ENCODE measurements at places on chromosomes 2 and 18.

- peak; percentile 78 for DNase-seq
Observed at GRCh38 chr2:74002505-74003421, 18.1 kb downstream of the TET3 start.

GRCh38 chr2:196195302-196195701, 23.9 kb upstream of the STK17B start:
- no peak for DNase-seq

GRCh38 chr2:240932001-240932723, 26.0 kb downstream of the CROCC2 start:
- DNase-seq, result no peak

DNA sequence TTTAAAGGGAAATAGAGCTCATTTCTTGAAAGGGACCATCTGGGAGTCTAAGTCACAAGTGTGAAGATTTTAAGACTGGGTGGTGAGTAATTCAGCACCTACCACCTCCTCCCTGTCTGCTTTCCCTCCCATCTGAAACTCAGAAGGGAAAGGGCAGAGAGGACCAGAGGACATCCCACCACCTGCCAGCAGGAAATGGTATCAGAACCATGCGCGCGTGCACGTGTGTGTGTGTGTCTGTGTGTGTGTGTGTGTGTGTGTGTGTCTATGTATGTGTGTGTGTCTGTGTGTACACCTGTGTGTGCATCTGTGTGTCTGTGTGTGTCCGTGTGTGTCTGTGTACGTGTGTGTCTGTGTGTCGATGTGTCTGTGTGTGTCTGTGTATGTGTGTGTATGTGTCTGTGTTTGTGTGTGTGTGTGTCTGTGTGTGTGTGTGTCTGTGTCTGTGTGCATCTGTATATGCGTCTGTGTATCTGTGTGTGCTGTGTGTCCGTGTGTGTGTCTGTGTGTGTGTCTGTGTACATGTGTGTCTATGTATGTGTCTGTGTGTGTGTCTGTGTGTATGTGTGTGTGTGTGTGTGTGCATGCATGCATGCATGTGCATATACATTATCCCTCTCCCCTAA, 76.8 kb downstream of the ZFP36L2 start:
- DNase-seq, result peak; percentile 52

DNA sequence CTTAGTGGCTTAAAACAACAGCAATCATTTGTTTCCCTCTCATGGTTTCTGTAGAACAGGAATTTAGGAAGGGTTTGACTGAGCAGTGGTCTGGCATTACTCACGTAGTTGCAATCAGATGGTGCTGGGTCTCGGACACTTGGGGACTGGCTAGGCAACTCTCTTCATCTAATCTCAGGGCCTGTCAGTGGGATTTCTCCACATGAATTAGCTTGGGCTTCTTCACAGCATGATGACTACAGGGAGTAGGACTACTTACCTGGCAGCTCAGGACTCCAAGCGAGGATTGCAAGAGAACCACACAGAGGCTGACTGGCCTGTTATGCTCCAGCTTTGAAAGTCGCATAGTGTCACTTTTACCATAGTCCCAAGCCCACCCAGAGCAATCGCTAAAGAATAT, 125.1 kb downstream of the TTC27 start:
- no peak for DNase-seq

- DNase-seq, result no peak
Observed at GRCh38 chr2:42547446-42548295, 20.8 kb upstream of the MTA3 start.

DNA sequence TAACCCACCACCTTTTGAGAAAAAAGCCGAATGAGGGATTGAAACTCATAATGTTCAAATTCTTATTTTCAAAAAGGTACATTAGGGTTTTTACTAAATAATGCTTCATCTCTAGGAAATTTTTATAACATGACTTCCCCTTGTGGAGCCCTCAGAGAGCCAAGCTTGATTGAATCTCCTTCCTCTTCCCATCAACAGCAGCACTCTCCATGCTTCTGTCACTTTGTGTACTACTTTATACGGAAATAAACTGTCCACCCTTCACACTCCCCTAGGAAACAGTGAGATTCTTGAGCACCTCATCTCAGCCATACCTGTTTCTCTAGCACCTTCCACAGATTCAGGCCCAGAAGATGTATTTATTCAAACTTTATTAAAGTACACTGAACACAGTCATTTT, 51.8 kb downstream of the TFPI start:
- no peak for DNase-seq

DNA sequence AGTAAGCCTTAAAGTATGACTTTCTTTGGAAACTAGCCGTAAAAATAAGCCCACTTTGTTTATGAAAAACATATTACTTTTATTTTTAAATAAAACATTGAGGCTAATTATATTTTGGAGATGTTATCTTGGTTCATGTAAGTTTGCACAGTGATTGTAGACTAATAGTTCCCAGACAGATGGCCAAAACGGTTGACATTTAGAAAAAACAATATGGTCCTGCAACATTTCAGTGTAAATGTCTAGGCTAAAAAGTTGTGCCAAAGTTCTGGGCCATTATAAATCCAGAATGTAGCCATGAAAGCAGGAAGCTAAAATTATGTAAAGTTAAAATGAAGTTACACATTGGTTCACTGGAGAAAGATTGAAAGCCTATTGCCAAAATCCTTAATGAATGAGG, 43.6 kb downstream of the SLC5A7 start:
- no peak for DNase-seq

- DNase-seq, result no peak
Observed at GRCh38 chr2:219443016-219443696, 8.5 kb downstream of the SPEG start.

GRCh38 chr2:3386448-3386958, 7.0 kb downstream of the TRAPPC12 start:
- DNase-seq, result no peak

GRCh38 chr2:240619506-240620148, 5.7 kb upstream of the GPR35 start:
- no peak for DNase-seq

GRCh38 chr2:216572582-216573578, 60.3 kb upstream of the IGFBP2 start:
- no peak for DNase-seq

- no peak for DNase-seq
Observed at GRCh38 chr2:197614532-197614931, 60.9 kb downstream of the RFTN2 start.

DNA sequence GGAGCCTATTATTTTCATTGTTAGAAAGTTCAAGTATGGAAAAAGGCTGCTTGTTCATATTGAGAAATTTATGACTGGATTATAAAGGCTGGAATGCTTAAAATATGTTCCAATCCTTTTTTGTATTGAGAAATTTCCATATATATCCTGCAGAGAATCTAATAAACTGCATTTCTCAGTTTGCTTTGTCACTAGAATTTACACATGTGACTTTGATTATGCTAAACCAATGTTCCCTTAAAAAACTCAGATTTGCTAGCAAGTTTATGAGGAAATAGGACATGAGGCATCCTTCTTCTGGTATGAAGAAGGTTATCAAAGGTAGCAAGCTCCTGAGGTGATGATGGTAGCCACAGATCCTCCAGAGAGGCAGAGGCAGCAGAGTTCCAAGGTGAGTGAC, 29.2 kb upstream of the DSEL start:
- no peak for DNase-seq

All from stimulated activated CD8-positive, alpha-beta memory T cell treated with anti-CD3 and anti-CD28 coated beads, Interleukin-15, amount 100 ng/mL, for 48 hours (primary cell).